ENCODE measurements at places on chromosomes 6 and 20.
A peak's percentile ranks its signal among the peaks of the same experiment; 100 is the strongest.

- DNase-seq, result no peak
Observed at GRCh38 chr6:28232785-28233184, 7.7 kb downstream of the ZSCAN9 start.

- no peak for DNase-seq
Observed at GRCh38 chr6:5729813-5730517, 276.8 kb downstream of the NRN1 start.

GRCh38 chr20:13389115-13389514 lies 168.0 kb downstream of the ISM1 start:
- no peak for DNase-seq

GRCh38 chr6:72820153-72820552 lies 198.3 kb downstream of the KCNQ5 start:
- no peak for DNase-seq

DNA sequence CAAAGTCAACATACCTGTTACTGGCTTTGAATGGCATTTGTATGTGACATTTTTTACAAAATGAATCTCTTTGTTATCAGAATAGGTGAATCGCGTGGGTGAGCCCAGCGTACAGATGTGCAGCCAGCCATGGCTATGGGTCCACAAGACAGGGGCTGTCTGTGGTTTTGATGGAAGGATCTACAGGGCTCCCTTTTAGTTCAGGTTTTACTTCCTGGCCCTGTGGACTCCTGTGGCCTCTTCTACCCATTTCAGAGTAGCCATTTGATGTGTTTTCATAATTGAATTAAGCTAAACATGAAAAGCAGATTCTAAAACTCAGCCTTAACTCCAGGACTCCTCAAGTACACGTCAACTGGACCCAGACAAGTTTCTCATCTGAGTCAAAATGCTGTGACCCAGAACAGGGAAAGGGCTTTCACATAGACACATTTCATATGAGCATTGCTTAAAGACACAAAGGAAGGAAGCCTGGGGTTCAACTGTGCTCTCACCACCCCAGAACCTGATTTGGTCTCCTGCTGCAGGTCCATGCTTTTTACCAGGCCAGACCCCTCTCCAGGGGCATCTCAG lies 105.3 kb upstream of the NAA20 start:
- no peak for DNase-seq

GRCh38 chr6:42618686-42619085 lies 54.9 kb downstream of the UBR2 start:
- DNase-seq, result no peak

DNA sequence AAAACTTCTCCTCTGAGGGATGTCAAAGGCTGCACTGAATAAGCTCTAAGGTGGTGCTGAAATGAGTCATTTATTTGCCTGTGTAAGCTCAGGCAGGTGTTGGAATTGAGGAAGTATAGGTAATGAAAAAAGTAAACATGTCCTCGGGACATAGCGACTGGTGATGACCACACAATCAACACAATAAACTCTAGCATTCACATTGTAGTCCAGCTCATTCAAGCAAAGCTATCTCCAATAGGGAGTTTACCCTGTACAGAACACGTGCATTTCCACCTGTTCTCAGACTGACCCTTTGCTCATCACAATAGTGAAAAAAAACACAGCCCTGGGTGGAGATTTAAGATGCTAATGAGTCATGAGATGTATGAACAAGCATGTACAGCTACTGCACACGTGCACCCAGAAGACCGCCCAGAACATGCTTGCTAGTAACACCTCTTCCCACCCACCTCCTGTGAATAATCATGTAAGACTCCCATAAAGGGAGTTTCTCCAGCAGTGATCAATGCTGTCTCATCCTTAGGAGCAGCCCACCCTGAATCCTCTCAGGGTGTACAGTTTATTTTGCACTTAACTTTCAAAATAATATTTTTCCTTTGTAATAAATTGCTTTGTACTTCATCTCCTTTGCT lies 33.0 kb upstream of the POU5F1 start:
- DNase-seq, result no peak

- peak; percentile 74 for DNase-seq
Observed at GRCh38 chr20:23420943-23421931, at the start of gene NAPB. Gene NAPB (minus strand): TSS chr20:23421488. CDS start chr20:23421402, 86 bp downstream.

DNA sequence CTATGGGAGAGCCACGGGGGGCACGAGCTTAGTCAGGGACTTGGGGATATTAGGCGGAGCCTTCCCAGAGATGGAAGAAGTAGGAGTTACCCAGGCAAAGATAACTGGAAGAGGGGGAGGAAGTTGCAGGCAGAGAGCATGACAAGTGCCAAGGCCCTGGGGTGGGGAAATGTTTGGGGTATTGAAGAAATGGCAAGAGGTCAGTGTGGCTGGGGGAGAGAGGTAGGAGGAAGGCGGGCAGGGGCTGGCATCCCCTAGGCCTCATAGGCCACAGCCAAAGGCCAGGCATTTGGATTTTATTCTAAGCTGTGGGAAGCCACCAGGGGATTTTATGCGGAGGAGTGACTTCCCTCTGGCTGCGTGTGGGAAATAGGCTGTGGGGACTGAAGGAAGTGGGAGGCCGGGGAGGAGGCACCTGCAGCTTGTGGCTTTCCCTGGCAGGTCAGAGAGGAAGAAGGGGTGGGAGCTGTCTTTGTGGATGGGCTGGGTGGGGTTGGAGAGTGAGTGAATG lies 22.7 kb downstream of the SNAI1 start:
- no peak for DNase-seq

- no peak for DNase-seq
Observed at GRCh38 chr20:44805979-44806620, 4.2 kb downstream of the RIMS4 start.

All from CMK (cell line).